ENCODE measurements at places on chromosomes 2 and 18.

- DNase-seq, result no peak
- peaks cover 10% of the 10 kb centered on the region for H3K4me1 ChIP-seq
- no peaks in the 10 kb centered on the region for H3K27me3 ChIP-seq
Measured at GRCh38 chr2:223050900-223051504, 988 bp upstream of the KCNE4 start.

GRCh38 chr2:35428548-35428947 lies 927.0 kb upstream of the CRIM1 start:
- no peaks in the 10 kb centered on the region for H3K36me3 ChIP-seq
- DNase-seq, result no peak
- H3K27me3 ChIP-seq, result no peaks in the 10 kb centered on the region
- H3K4me3 ChIP-seq, result no peak overlapping the region
- no peaks in the 10 kb centered on the region for H3K4me1 ChIP-seq
- H3K27ac ChIP-seq, result no peak overlapping the region

- DNase-seq, result no peak
- peak overlapping the region; percentile 96 for H3K27ac ChIP-seq
- peaks cover 50% of the 10 kb centered on the region for H3K4me1 ChIP-seq
- peak overlapping the region; percentile 96 for H3K4me3 ChIP-seq
Measured at GRCh38 chr2:65128297-65129190, 1.4 kb downstream of the RAB1A start.

DNA sequence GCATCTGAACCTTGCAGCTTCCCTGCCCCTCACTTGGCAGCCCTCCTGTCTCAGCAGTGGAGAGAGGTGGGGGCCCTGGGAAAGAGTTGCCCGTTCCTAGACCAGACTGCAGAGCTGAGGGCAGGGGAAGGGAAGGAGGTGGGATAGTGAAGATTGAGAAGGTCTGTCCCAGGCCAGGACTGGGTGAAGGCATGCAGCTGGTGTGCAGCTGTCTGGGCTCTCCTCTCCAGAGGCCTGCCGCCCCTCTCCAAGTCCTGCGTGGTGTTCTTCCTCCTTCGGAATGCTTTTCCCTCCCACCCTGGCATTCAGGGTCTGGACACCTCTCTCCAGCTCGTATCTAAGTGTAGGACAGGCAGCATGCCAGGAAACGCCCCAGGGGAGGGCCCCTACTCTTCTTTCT lies 323.5 kb downstream of the CELF4 start:
- no peak for DNase-seq
- peaks cover 6% of the 10 kb centered on the region for H3K27me3 ChIP-seq
- no peaks in the 10 kb centered on the region for H3K4me1 ChIP-seq
- H3K4me3 ChIP-seq, result no peak overlapping the region
- H3K27ac ChIP-seq, result no peak overlapping the region

DNA sequence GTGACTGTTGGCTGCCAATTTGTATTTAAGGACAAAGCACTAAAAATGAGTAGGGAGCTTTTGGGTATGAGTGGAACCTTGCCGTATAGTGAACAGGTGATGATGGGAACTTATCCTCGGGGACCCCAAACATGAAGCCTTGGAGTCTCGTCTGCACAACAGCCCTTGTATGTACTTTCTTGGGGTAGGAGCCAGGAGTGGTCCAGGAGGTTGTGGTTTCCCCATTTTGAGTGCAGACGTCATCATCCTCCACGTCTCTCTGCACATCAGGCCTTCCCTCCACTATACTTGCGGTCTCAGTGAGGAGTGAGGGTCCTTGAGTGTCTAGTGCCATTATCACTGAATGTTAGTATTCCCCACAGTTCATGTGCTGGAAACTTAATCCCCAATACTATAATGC lies 101.5 kb upstream of the HS6ST1 start:
- no peak overlapping the region for H3K27ac ChIP-seq
- H3K36me3 ChIP-seq, result no peaks in the 10 kb centered on the region
- H3K4me1 ChIP-seq, result no peaks in the 10 kb centered on the region
- H3K27me3 ChIP-seq, result no peaks in the 10 kb centered on the region
- DNase-seq, result no peak

- no peak overlapping the region for H3K4me3 ChIP-seq
- H3K27ac ChIP-seq, result no peak overlapping the region
- H3K4me1 ChIP-seq, result no peaks in the 10 kb centered on the region
Measured at GRCh38 chr18:11009147-11009546, 140.2 kb downstream of the PIEZO2 start.

DNA sequence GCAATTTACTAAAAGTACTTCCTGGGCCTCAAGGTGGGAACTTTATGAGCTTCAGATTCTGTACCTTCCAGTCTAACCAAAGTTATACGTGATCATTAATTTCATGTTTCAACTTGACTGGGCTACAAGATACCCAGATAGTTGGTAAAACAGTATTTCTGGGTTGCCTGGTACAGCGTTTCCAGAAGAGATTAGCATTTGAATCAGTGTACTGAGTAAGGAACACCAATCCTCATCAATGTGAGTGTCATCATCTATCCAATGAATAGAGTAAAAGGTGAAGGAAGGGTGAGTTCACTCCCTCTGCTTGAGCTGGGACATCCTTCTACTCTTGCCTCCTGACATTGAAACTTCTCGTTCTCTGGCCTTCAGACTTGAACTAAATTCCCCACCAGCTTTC lies 274.5 kb upstream of the ID2 start:
- no peaks in the 10 kb centered on the region for H3K27me3 ChIP-seq
- H3K4me1 ChIP-seq, result peaks cover 6% of the 10 kb centered on the region
- H3K27ac ChIP-seq, result no peak overlapping the region
